ENCODE measurements at places on chromosomes 4 and X.

- DNase-seq = no peak
Observed at GRCh38 chr4:31124008-31124585, 403.9 kb downstream of the PCDH7 start.

DNA sequence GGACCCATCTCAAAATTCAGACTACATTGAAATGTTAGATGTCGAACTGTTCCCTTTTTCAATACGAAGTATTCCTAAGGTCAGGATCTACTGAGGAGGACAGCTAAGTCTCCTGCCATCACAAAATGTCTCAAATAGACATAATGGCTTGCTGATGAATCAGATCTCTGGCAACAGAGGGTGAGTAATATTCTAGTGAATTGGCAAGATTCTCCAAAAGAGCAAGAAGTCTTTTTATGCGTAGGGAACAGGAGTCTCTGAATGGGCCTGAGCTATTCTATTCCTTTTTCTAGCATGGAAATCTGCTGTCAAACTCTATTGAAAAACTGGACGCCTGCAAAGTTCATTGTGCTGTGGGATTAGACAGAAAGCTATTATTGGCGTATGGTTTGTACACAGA, 145.4 kb downstream of the FNIP2 start:
- DNase-seq = no peak

DNA sequence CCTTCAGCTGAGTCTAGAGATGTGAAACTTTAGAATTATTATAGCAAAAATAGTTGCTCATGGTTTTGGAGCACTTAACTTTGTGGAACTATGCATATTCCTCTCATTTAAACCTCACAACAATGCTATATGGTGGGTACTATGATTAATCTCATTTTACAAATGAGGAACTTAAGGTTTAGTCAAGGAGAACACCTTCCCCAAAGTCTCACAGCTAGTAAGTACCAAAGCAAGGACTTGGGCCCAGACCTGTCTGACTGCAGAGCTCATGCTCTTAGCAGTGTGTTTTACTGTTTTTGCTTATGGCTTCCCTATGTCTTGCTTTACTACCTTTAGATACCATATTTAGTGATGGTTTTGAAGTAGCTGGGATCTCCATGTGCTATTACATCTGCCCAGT, 5.1 kb downstream of the UBE2A start:
- no peak for DNase-seq

DNA sequence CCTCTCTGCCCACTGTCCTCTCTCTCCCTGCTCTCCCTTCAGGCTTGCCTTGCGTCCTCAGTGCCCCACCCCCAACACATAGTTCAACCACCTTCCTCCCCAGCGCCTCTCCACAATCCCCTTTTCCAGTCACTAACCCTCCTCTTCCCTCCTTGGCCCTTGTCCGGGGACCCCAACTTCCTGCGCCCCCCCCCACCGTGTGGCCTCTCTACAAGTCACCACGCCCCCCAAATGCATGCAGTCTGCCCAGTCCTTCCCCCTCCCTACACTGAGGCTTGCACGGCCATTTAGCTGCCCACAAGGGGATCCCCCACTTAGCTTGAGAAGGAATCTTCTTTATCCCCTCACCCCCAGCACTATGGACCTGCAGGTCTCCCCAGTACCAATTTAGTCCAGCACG, 569 bp downstream of the CXCR3 start:
- no peak for DNase-seq

DNA sequence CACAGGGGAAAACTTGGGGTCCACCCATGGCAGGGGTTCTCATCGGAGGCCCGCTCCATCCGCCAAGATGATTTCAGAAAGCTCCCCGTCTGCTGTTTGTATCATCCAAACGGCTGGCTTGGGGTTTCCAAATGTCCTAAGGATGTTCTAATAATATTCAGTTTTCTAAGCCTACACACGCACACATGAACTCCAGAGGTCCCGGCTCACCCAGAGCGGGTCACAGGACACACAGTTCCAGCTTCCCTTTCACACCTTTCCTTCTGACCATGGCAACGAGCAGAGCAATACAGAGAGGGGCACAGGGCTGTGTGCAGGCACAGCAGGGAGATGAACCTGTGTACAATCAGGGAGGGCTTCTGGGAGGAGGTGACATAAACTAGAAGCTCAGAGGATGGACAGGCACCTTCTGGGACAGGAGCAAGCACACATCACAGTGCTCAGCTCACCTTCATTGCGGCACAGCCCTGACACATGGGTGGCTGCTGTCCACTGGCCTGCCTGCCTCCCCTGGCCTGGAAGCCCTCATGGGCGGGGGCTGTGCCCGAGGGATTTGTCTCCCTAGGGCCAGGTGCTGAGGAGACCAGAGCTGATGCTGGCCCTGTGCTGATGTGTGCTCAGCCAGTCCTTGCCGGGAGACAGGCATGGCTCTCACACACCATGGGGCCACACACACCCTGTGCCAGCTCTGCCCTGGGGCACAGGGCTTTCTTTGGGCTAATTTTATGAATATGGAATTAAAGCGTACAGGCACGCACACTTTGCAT, 44.8 kb downstream of the ABLIM2 start:
- no peak for DNase-seq

GRCh38 chr4:62797221-62797620, 1597.1 kb downstream of the ADGRL3 start:
- no peak for DNase-seq

DNA sequence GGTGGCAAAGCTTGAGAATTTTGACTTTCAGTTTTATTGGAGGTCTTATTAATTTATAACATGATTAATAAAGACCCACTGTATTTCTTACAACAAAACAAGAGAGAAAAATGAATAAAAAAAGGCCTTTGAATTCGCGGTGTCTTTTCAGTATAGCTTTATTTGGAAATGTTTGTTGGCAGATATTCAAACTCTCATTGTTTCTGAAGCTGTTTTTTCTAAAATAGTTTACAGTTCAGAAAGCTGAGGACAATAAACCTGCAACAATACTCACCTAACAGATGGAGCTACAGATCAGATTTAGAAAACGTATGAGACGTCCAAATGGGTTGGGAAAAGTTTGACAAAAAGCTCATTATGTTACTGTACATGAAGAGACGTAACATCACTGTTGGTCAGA, 2.4 kb upstream of the SPARCL1 start:
- no peak for DNase-seq

GRCh38 chr4:146175541-146176453, at the start of gene LSM6:
TSS of gene LSM6 (plus strand) at chr4:146175718. CDS start at chr4:146182922, 7,204 bp downstream.
- peak; percentile 74 for DNase-seq

GRCh38 chr4:165874072-165874790, 1.2 kb downstream of the TLL1 start:
- DNase-seq = no peak

DNA sequence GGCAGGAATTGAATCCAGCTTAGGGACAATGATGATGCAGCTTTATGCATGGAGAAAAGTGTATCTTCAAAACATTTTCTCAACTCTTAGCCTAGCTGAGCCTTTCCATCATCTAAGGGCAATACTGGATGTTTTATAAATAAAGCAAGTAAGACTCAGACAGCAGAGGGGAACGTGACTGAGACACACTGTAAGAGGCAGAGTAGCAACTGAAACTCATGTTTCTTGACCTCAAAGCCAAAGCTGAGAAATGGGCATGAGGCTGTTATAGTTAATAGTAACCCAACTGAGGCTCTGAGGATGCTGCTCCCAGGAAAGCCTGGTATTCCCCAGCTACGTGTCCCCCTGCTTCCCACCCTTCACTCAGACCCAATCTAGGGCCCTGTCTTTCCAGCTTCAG, 44.6 kb downstream of the ARHGEF9 start:
- no peak for DNase-seq

GRCh38 chr4:109691411-109691920, 11.8 kb downstream of the CASP6 start:
- no peak for DNase-seq

DNA sequence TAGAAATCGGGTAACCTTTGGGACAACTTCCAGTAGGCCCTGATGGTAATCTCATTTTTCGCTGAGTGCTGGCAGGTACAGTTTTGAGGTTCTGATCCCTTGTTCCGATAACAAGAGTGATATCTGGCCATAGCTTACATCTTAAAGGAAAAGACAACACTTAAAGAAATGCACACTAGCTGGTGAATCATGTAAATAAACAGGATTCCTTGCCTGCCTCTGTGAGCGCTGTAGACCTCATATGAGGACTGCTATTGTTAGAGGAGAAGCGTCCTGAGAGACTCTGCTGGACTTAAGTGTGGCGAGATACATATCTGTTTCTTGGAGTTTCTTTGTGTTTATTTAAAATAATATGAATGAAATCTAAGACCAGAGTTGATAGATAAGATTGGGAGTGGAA, 149.3 kb upstream of the SLC4A4 start:
- no peak for DNase-seq
